Hepatocyte (in vitro differentiated cells): ENCODE measurements at places on chromosomes 4 and X. TPM values are rescaled to one million over a fixed set of nuclear protein-coding genes. Genes with fewer than 3 reads are reported as not detected.

Gene RS1
- 0.43 TPM in 1 of 2 replicates, not detected in the other for total RNA-seq

Gene MAML3
- total RNA-seq = 8.7 and 11.2 TPM in 2 replicates

Gene DCAF8L2
- not detected in 2 replicates for total RNA-seq

Gene MAGEA9B
- total RNA-seq = 0.33 TPM in 1 of 2 replicates, not detected in the other

Gene TEX11
- total RNA-seq = 0.20 TPM in 1 of 2 replicates, not detected in the other

Gene GPR78
- 0.36 and 1.0 TPM in 2 replicates for total RNA-seq

Gene SSX3
- not detected in 2 replicates for total RNA-seq

Gene RAB40A
- total RNA-seq = 3.0 and 3.5 TPM in 2 replicates

Gene HERC6
- 6.9 and 10.0 TPM in 2 replicates for total RNA-seq

Gene KLF3
- 77.3 and 81.1 TPM in 2 replicates for total RNA-seq

Gene IL21
- not detected in 2 replicates for total RNA-seq

Gene AFP
- total RNA-seq = 23,697 and 25,243 TPM in 2 replicates

Gene TMEM35A
- 2.0 and 2.6 TPM in 2 replicates for total RNA-seq

Gene NWD2
- total RNA-seq = under 0.01 and 0.33 TPM in 2 replicates

Gene TMPRSS11F
- total RNA-seq = 0.07 and 0.68 TPM in 2 replicates

Gene SHOX
- 0.08 and 0.10 TPM in 2 replicates for total RNA-seq

Gene NEIL3
- 2.0 and 2.1 TPM in 2 replicates for total RNA-seq

Gene DKK2
- 23.4 and 28.1 TPM in 2 replicates for total RNA-seq

Gene AWAT2
- total RNA-seq = not detected in 2 replicates

Gene XKRX
- total RNA-seq = 8.7 and 10.4 TPM in 2 replicates

Gene SSX1
- total RNA-seq = not detected in 2 replicates

Gene MAGEA10
- total RNA-seq = not detected in 2 replicates

Gene PRSS12
- 14.4 and 20.0 TPM in 2 replicates for total RNA-seq

Gene RIPPLY1
- not detected in 2 replicates for total RNA-seq

Gene DAPP1
- total RNA-seq = 1.1 and 2.0 TPM in 2 replicates

Gene ETDB
- total RNA-seq = not detected in 2 replicates

Gene NLGN4X
- total RNA-seq = 3.9 and 4.5 TPM in 2 replicates

Gene CLCN5
- total RNA-seq = 50.6 and 51.2 TPM in 2 replicates
